ENCODE measurements at places on chromosomes 7 and 10.

- DNase-seq = no peak
Measured at GRCh38 chr10:11513727-11514126, 97.7 kb downstream of the USP6NL start.

DNA sequence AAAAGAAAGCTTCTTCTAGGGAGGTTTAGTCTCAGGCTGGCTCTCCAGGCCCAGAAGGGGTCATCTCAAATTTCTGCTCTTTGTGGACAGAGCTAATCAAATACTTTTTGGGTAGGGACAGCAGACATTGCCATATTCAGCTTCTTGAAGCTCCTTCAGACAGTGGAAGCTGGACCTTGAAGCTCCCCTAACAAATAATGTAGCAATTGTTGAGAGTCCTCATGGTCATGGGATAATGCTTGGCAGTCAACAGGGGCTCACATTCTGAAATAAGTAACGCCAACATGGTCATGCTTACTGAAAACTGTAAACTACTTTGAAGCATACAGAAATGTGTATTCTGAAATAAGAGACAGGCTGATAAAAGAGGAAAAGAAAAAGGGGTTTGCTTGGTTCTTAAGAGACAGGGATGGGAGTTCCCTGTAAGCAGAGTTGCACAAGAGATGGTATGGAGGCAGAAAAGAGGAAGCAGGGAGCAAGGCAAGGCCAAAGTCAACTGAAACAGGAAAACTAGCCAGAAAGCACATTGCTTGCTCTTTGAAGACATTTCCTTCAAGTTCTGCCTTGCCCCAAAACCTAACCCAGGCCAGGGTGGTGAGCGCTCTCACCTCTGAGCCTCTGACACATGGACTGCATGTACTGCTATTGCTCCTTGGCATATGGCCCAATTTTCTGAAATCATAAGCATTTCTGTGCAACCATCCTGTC is 53.1 kb upstream of the KMT2E start:
- no peak for DNase-seq

GRCh38 chr10:49549640-49550346 is 10.9 kb upstream of the ERCC6 start:
- no peak for DNase-seq

DNA sequence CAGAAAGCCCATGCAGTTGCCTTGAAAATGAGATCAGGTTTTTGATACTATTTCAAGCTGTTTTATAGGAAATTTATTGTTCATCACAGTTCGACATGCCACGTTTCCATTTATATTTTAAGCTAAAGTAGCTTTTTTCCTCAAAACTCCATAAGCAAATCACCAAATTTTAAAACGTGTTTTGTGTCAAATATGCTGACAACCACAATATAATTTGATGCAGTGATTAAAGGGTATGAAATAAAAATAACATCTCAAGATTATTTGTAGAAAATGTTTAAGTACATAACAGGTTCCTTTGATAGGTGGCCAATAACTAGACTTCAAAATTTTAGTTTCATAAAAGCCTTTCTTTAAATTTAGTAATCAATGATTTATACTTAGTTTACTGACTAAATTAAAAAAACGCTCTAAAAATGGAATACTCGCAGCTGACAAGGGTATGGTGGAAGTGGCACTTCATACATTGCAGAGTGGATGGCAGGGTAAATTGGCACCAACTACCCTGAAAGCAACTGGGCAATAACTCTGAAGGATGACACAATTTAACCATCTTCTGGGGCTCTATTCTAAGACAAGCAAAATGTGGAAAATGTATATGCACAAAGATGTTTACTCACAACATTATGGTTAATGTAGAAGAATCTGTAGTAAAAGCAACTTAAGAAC is 481.6 kb downstream of the TNS3 start:
- DNase-seq = no peak

- DNase-seq = no peak
Measured at GRCh38 chr10:47061776-47062175, 150.5 kb downstream of the PTPN20 start.

GRCh38 chr7:155878674-155879073 is 66.4 kb upstream of the SHH start:
- no peak for DNase-seq

- DNase-seq = no peak
Measured at GRCh38 chr10:60513281-60513680, 123.6 kb upstream of the ANK3 start.

DNA sequence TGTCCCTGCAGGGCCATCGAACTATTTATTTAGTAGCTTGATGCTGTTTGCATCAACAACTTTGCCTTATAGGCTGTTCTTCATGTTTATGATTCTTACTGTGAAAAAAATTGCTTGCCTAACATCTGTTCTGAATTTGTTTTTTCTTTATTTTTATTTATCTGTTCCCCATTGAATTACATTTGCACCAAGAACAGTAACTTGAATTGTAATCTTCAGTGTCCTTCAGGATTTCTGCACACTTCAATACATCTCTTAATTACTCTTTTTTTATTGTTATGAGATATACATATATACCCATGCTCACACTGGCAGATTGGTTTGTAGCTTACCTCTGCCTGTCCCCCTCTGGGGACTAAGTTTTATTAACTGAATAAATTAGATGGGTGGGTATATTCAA is 64.4 kb downstream of the TBXAS1 start:
- no peak for DNase-seq

DNA sequence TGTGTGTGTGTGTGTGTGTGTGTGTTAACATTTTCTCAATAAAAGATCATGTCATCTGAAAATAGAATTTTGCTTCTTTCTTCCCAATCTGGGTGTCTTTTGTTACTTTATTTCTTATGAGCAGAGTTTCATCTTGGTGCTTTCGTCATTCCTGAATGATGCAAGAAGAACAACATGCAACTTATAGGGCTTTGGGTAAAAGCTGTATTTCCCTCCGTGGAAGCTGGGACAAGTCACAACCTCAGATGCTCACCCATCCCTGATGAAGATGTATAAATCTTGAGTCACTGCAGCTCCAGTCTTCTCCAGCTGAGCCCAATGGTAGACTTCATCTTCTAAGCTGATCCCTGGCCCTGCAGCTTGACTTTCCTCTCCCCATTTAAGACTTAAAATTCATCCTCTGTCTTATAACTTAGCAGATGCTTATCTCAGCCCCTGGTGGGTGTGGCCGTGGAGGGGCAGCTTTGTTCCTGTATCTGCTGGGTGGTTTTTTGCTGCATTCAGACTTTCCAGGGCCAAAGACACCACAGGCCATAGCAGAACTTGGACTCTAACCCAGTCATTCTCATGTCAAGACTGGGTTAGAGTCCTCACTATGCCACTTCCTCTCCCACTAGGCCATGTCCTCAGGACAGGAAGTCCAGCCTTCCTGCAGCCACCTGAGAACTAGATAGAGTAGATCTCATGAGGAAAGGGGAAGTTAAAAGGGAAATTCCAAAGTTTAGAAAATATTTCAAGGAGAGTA is 356.4 kb downstream of the TNS3 start:
- no peak for DNase-seq

DNA sequence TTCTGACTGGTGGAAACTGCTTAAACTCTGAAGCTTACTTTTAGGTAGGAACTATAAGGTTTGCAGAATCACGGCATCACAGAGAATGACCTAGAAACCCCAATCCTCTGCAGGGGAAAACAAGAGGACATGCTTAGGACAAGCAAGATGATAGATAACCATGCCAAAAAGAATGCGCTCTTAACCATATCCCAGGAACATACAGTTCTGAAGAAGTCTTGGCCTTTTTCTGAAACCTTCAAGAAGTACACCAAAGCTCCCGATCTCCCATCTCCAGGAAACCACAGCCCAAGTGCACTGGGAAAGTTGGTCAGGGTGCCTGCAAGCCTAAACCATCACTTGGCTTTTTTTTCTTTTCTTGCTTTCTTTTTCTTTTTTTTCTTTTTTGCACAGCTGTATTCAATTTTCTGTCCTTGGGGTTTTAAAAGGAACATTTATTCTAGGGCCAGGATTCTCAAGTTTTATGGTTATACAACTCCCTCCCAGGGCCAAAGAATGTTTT is 12.2 kb upstream of the SVIL start:
- no peak for DNase-seq

DNA sequence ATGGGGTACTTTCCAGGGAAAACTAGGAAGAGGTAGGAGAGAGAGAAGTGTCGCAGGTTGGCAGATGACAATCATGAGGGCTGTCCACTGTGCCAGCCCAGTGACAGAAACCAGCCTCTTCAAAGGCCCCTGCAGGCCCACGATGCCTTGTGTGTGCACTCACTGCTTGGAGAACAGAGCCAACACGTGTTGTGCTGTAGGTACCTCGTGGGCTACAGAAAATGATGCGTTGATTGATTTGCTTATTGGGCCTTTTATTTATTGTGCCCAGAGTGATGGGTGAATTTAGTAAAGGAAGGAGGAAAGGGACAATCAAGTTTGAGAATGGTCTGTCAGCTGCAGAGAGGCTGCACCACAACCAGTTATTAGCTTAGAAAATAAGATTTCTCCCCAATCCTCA is 215.1 kb downstream of the PLXNA4 start:
- DNase-seq = no peak

DNA sequence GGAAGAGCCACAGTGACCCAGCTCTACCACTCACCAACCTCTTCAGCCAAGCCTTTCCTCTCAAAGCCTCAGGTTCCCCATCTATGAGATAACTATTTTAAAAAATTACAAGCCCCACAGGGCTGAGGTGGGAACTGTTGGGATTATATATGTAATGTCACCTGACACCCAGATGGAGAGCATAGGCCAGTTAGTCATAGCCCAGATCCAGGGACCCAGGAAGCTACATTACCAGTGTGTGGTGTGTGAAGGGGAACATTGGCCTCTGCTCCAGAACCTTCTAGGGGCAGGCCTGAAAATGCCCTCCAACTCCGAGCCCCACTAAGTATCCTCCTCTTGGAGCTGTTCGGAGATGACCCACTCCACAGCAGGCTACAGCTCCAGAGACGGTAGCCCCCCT is 162.4 kb downstream of the NRF1 start:
- no peak for DNase-seq

- DNase-seq = peak; percentile 17
Measured at GRCh38 chr10:86366033-86366901, at the start of gene GRID1. Gene GRID1 (minus strand): TSS chr10:86366795.

- no peak for DNase-seq
Measured at GRCh38 chr10:71735709-71736569, 16.4 kb upstream of the C10orf105 start.

GRCh38 chr10:13072339-13072738 is 27.6 kb upstream of the OPTN start:
- DNase-seq = no peak
